T-helper 1 cell (primary cell): ENCODE measurements at places on chromosomes 5 and 9.

DNA sequence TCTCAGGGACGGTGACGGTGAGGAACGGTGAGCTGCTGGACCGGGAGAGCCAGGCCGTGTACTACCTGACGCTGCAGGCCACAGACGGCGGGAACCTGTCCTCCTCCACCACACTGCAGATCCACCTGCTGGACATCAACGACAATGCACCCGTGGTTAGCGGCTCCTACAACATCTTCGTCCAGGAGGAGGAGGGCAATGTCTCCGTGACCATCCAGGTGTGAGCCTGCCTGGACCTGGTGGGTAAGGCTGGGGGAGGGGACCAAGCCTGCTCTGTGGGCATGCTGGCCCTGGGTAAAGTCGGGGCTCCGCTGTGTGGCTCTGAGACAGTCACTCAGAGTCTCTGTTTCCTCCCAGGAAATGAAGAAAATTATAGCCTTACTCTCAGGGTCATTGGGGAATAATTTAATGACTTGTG, 29.3 kb downstream of the CDHR2 start:
- DNase-seq: no peak

GRCh38 chr5:127417528-127417927, 99.9 kb upstream of the PRRC1 start:
- no peak for DNase-seq

DNA sequence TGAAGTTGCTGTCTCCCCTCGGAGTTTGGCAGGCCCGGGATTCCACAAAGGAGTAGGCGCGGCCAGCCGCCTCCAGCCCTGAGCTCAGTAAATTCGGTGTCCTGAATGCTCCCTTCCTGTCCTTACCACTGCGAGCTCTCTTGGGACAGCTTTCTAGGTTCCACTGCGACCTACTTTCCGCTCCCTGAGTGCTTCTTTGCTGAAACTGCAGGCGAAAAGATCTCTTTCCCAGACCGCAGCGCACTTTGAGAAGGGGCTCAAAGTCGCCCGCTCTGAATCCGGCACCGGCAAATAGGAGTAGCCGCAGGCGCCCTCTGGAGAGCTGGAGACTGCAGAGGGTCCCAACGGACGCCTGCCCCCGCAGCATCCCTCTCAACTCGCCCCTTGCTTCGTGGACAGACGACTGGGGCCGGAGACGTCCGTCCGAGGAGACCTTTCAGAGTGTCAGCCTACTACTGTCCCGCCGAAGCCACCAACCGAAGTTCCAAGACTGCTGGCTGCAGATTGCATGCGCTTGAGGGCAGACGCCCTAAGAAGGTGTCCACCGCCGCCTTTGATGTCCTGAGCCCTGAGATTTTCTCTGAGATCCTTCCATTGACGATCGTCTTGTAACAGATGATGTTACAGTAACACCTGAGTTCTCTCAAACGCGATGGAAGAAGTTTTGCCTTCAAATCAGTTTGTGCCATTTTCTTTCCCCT, 96.0 kb downstream of the ANXA2R start:
- no peak for DNase-seq

DNA sequence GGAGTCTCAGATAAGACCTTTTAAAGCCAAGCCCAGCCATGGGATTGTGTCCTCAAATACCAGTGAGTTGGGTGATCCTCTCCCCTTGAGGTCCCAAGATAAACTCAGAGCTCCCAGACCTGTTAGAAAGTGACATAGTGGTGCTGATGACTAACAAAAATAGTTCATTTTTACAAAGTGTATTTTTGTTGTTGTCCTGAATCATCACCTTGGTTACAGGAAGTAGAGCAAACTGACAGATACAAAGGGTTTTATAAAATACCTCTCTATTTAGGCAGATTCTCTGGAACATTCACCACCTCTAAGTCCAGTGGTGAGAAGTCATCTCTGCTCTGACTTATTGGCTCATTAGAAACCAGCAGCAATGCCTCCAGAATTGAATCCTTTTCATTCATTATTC, 259.3 kb downstream of the CEMIP2 start:
- DNase-seq: peak; percentile 6

DNA sequence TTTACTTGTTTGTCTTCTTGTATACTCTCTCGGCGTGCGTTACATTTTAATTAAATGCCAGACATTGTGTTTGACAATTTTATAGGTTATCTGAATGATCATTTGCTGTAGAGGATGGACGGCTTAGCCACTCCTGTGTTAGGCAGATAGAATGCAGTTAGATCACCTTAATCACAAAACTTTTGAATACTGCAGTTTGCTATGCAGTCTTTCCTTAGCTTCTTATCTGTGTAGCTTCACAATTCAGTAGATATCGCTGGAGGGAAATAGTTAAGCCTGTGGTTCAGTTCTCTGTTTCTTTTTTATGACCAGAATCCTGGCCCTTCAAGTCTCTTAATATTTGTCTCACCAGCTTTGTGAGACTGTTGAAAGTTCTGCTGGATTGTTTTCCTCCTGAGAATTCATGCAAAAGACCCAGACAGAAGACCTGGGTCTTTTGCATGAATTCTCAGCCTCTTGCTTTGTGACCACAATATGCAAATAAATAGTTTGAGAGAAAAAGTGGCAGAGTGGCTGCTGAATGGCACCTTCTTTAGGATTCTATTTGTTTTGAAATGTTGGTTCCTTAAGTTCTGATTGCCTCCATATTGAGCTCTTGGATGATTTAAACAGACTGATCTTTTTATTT, 40.2 kb downstream of the RASA1 start:
- DNase-seq: no peak

GRCh38 chr5:145975361-145976066, 39.1 kb downstream of the SH3RF2 start:
- peak; percentile 10 for DNase-seq

- DNase-seq: no peak
These were observed 243.4 kb downstream of the EBF1 start for GRCh38 chr5:158856291-158856690.

- DNase-seq: no peak
These were observed 95.5 kb upstream of the TAF11L2 start for GRCh38 chr5:17402289-17403121.

GRCh38 chr9:134625361-134626068, 16.1 kb upstream of the COL5A1 start:
- no peak for DNase-seq

DNA sequence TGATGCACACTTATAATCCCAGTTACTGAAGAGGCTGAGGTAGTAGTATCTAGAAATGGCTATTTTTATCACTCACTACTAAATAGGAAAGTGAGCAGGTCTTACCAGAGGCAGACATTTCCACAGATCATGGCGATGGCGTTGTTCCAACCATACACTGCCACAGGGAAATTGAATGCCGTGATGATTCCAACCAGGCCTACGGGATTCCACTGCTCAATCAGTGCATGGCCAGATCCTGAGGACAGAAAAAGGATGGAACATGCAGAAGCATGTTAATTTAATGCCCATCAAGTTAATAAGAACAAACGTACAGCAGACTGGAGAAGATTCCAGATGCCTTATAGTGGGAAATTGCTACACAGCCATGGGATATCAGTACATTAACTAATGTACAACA, 18.0 kb downstream of the ALDH7A1 start:
- DNase-seq: no peak
